Stimulated activated CD4-positive, alpha-beta T cell treated with anti-CD3 and anti-CD28 coated beads, Interleukin-12 subunit alpha, Interleukin-12 subunit beta, amount 100 ng/mL, for 4 hours (primary cell): ENCODE measurements at places on chromosomes 13 and 19.

- no peak for DNase-seq
Observed at GRCh38 chr19:55702131-55702627, 27.2 kb downstream of the EPN1 start.

DNA sequence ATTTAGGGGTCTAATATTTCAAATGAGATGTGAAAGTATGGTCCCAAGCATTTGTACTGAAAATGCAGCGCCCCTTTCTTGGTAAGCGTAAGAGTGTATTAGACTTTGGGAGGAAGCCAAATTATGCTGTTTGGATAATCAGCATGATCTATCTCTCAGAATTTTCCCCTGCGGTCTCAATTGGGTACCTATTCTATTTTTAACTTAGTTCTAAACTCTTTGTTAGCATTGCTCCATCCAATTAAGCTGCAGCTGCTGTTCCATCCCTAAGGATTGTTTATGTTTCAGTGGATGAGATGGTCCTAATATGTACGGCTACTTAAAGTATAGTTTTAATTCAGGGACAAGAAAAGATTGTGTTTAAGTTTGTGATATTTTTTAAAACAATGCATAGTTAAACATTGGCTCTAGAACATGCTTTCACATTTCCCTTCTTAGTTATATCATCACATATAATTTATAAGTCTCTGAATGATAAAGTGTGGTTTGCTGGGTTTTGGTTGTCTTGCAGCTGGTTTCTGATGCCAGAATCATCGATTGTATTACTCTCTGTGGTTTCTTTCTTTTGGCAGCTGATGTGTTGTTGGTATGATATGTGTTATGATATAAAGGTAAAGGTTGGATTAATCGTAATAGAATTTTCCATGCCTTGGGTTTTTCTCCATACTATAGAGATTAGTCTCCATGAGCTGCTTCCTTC lies 15.0 kb downstream of the POLR1D start:
- DNase-seq: no peak

GRCh38 chr19:45451131-45451849 lies 16.5 kb upstream of the FOSB start:
- DNase-seq: no peak

DNA sequence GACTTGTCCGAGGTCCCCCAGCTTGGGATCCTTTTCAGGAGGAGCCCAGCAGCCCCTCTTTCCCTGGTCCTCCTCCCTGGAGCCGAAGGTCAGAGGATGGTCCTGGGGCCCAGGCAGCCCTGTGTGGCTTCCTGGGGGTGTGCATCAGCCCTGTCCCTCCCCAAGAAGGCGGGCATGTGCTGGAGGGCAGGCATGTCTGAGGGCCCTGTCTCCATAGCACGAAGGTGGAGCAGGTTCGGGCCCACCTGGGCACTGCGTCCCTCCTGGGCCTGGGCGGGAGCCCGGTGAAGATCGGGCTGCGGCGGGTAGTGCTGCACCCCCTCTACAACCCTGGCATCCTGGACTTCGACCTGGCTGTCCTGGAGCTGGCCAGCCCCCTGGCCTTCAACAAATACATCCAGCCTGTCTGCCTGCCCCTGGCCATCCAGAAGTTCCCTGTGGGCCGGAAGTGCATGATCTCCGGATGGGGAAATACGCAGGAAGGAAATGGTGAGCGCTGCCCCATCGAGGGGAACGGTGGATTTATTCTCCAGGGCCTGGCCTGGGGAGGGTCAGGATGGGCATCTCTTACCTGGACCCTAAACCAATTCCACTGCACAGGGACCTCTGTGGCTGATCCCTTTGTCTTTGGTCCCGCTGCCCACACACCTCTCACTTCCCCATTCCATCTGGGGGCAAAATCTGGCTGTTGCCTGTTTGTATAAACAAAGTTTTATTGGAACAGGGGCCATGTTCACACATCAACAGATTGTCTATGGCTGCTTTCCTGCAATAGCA lies 10.9 kb downstream of the TIMM13 start:
- DNase-seq: no peak

- DNase-seq: no peak
Observed at GRCh38 chr13:84272877-84273562, 390.7 kb upstream of the SLITRK1 start.

DNA sequence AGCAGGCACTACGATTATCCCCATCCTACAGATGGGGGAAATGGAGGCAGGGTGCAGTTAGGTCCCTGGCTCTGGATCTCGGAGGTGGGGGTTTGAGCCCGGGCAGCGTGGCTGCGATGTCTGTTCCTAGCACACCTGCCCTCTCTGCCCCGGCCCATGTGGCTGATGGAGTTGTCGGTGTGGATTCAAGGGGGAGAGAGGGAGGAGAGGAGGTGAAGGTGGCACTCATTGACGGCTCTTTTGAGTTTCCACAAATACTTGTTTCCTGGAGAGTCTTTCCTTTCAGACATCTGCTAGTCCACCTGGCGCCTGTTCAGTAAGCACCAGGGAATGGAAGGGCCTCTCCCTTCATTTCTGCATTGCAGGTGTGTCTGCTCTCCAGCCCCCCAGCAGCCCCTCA lies 69.9 kb downstream of the ARHGEF18 start:
- DNase-seq: no peak

GRCh38 chr13:36880961-36881360 lies 39.1 kb downstream of the SMAD9 start:
- DNase-seq: no peak

GRCh38 chr19:21022996-21023395 lies 2.5 kb downstream of the ZNF430 start:
- DNase-seq: no peak

GRCh38 chr13:92807353-92807752 lies 419.3 kb upstream of the GPC6 start:
- no peak for DNase-seq

DNA sequence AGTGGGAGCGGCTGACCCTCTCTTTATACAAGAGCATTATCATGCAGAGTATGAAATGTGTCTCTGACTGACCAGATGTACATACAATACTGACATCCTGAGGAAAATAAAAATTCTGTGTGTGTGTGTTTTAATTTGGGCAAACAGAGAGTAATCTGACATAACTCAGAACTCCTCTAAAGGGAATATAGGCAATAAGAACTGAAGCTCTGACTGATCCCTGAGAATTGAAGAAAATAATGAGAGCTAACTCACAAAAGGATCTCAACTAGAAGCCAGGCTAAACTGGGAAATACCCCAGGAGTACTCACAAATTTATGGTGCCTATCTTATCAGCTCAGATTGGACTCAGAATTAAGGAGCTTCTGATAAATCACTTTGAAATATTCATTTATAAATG lies 539.9 kb downstream of the OLFM4 start:
- no peak for DNase-seq

DNA sequence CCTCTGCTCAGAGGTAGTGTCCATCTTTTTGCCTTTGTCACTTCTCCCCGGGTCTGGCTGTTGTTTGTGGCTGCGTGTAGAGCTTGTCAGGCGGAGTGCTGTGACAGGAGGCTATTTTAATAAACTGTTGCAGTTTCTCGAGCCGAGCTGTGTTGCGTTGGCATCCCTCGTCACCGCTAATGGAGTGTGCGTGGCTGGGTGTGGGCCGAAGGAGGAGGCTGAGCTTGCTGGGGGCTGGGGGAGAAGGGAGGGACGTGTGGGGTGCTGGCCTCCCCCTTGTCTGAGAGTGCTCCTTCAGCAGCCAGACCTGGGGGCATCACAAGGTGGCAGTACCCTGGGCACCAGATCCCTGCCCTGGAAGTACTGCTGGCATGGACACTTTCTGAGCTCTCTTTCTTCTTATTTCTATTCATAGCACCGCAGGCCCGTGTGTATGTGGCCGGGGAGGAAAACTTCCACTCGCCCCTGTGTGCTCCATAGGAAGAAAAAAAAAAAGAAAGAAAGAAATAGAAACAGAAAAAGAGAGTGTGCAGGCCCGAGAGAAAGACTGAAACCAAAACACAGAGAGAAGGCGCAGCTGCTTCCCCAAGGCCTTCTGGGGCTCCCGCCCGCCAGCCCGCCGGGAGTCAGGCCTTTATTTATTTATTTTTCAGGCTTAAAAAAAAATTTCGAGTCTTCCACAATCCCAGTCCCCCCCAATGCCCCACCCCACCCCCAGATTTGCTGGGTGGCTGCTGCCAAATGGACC lies 27.0 kb downstream of the NFIX start:
- DNase-seq: no peak

GRCh38 chr19:45780448-45781213 lies 1.7 kb downstream of the DMPK start:
- DNase-seq: no peak

GRCh38 chr13:42360046-42360574 lies 88.2 kb downstream of the AKAP11 start:
- no peak for DNase-seq

DNA sequence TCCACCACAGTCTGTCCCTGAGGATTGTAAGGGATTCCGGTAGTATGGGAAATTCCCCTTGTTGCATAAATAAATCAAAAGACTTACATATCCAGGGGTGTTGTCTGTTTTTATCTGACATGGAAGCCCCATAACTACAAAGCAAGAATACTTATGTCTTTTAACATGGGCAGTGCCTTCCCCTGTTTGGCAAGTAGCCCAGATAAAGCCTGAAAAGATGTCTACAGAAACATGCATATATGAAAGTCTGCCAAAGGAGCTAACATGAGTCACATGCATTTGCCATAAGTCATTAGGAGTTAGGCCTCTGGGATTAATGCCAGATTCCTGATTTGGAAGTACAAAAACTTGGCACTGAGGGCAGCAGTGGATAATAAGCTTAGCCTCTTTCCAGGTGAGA lies 62.1 kb downstream of the ZNF737 start:
- no peak for DNase-seq

GRCh38 chr13:26247608-26248007 lies 6.3 kb upstream of the CDK8 start:
- DNase-seq: no peak

DNA sequence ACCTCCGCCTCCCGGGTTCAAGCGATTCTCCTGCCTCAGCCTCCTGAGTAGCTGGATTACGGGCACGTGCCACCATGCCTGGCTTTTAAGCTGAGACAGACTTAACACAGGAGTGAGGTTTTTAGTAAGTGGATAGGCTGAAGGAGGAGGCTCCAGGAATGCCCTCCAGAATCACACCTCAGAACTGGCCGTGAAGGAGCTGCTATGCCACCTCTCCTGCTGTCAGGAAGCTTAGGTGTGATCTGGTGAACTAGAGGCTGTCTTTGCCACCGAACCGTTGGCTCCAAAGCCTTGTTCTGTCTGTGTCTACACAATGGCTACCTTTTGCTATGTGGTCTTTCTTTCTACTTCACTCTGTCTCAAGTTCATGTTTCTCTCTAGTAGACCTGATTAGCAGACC lies 4.2 kb downstream of the PDCD2L start:
- no peak for DNase-seq

DNA sequence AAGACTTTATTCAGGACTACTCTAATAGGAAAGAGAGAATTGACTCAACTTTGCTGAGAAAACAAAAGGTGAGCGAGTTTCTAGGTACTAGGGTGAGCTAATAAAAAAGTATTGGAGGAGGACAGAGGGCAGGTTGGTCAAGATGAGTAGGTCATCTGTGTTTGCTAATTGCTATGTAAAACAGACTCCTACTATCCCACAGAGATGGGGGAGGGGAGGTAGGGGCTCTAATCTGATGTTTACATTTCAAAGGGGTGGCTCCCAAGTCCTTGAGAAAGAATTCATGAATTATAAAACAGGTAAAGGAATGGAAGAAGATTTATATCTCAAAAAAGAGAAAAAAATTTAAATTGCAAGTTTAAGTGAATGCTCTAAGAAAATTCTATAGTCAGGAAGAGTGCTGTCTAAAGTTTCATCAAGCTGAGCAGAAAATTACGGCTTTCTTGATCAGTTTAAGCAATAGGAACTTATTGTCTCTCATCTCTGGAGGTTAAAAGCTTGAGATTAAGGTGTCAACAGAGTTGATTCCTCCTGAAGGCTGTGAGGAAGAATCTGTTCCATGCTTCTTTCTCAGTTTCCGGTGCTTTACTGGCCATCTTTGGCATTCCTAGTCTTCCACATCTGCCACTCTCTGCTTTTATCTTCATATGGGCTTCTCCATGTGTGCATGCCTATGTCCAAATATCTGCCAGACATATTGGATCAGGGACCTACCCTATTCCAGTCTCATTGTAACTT lies 790.3 kb downstream of the SLITRK5 start:
- DNase-seq: no peak

DNA sequence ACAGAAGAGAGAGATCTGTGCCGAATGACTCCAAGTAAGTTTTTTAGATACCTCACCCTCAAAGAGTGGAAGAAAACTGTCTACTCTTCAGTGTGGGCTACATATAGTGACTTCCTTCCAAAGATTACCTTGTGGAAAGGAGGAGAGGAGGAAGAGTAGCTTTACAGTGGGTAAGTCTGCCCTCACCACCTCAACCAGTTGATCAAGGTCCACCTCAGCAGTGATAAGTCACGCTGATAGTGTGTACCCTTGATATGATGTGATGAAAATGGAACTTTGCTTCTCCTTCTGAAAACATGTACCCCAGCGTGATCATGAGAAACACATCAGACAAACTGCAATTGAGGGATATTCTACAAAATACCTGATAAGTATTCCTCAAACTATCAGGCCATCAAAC lies 20.6 kb downstream of the KLF5 start:
- DNase-seq: no peak

DNA sequence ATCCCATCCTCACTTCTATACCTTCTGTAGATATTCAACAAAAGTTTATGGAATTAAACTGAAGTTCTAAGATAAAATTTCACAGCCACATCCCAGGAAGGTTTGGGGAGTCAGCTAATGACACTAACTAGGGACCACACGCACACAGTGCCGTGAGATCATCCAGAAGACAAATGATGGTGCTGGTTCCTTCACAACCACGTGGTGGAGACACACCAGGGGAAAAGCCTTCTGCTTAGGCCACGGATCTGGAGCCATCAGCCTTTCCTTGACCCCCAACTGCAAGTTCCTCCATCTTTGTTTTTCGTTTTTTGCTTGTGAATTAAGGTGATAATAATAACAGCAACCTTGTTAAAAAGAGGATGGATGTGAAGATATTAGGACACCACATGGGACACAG lies 241.6 kb upstream of the MAB21L1 start:
- no peak for DNase-seq

DNA sequence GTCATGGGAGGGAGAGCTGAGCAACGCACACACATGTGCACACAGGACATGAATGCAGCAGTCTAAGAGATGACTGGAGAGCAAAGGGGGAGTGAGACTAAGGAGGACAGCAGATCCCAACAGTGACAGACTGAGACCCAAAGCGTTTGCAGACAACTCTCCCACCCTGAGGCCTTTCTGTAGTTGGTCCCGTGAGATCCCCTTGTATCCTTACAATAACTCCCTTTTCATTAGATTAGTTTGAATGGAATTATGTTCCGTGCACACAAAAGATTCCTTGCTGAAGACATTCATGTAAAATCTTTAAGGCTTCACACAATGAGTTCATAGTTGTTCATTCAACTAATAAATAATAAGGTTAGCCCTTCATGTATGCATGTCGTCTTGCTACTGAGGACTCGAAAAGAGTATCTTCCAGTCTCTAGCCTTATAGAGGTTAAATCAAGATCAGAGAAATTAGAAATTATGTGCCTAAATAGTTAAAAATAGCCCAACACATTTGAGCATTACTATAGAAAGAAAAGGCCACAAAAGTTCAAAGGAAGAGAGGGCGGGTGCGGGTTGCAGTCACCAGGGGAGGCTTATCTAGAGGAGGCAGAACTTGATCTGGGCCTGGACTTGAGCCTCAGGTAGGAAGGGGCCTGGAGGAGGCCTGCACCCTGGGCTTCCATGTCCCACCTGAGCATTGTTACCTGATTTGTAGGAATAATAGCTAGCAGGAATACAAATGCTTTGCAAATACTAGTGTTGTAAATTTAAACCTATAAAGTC lies 3.1 kb upstream of the GTF3A start:
- DNase-seq: no peak
